Naive thymus-derived CD8-positive, alpha-beta T cell (primary cell): ENCODE measurements at places on chromosomes 7 and 10.

DNA sequence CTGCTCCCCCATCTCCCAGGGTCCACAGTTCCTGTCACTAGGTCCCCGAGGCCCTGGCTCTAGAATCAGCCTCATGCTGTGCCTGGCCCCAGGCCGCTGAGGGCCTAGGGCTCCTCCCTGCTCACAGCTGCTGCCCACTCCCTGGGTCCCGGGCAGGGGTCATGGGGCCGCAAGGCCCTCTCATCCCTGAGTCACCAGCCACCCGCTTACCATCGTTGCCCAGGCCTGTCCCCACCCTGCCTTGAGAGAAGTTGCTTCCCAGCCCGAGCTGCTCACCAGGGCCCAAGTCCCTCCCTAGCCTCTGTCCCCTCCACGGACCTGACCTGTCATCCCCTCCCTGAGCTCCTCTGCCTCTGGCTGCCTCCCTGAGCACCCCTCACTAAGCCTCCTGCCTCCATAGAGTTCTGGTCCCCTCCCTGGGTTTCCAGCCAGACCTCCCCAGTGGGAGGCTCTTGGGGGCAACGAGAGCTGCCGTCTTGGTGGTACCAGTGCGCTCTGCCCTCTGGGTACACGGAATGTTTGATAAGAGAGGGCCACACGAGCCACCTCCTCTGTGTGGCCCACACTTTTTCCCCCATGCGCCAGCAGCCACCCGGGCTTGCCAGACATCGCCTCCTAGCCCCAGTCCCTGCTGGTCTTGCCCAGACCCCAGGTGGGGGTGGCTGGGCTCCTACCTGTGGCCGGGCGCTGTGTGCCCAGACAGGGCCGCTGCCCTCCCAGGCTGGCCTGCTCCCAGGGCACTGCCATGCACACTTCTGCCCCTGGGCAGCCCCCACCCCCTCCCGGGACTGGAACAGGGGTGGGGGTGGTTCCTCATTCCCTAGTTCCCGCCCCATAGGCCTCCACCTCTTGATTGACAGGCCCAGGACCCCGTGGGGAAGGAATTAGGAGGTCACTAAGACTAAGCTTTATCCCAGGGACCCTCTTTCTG lies 21.3 kb downstream of the MLXIPL start:
- DNase-seq = no peak

DNA sequence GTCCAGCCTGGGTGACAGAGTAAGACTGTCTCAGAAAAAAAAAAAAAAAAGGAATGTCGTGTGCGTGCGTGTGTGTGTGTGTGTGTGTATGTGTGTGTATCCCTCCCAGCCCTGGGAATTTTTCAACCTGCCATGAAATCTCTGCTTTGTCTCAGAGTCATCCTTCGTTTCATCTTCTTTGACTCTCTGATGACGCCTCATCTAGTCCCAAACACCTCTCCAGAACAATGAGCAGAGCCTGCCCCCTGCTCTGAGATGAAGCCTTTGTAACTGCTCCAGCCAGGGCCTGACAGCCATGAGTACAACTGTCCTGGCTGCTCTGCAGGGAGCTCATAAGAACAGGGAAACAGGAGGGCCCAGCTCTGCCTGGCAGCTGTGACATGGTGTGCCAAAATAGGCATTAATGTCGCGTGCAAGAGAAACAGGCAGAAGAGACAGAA lies 149.5 kb downstream of the FAM107B start:
- no peak for DNase-seq

DNA sequence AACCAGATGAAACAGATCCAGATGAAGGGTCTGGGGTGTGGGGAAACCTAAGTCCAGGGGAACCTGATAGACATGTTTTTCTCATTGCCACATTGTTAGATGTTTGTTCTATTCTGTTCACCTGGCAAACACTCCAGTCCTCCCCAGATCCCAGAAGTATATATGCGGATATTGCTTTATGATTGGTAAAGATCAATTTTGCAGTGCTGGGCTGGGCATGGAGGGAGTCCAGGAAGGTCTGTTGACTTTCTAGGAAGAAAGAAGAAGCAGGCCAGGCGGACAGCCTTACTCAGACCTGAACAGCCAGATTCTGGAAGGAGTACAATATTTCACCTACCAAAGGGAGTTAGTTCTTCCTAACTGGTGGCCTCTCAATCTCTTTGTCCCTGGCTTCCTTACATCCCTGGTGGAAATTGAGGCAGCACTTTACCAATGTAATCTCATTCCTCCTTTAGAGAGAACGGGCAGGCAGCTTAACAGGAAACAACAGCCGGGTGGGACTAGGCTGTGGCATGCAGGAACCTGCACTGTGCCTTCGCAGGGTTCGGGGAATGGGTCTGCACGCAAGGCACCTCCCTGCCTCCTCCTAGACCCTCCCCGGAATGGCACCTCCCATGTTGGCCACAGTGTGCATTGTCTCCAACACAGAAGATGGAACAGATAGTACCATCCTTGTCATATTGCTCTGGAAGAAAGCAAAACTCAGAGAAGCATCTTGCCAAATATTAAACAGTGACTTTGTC lies 930 bp downstream of the GIMAP6 start:
- peak; percentile 79 for DNase-seq

GRCh38 chr7:78762625-78763024 lies 690.8 kb downstream of the MAGI2 start:
- no peak for DNase-seq

- DNase-seq = no peak
Measured at GRCh38 chr10:52335665-52336064, 21.6 kb downstream of the DKK1 start.
